ENCODE measurements at places on chromosomes 12 and 14.

DNA sequence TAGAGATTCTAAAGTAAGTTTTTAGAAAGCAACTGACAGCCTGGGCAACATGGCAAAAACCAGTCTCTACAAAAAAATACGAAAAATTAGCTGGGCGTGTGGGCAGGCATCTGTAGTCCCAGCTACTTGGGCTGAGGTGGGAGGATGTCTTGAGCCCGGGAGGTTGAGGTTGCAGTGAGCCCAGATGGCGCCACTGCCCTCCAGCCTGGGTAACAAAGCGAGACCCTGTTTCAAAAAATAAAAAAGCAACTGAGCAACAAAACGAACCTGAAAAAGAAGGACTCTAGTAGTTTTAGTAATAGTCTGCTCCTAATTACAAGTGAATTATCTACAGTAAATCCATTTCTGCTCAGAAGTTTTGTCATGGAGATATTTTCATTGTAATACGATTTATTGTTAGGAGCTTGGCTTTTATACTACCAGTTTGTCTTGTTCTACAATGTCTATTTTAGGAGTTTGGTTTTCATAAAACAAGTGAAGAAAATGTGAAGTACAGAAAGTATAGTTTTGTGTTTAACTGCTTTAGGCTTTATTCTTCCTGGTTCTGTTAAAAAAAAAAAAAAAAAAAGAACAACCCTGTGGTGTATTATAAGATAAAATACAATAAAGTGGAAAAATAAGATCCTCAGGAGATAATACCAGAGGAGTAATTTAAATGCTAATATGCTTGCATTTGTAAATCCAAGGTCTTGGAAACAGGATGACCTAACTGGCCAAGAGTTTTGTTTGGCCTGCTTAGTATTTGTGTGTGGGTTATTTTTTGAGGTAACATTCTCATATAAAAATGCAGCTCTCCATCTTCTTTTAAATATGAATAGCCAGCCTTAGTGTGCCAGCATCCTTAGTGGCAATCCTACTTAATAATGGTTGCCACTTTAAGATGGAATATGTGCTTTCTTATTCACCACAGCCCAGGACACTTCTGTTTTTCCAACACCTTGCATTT, 2.8 kb downstream of the TMX1 start:
- no peak for DNase-seq

GRCh38 chr12:78797196-78797931, 67.2 kb upstream of the SYT1 start:
- DNase-seq, result no peak

GRCh38 chr12:70796989-70797388, 123.5 kb downstream of the PTPRR start:
- no peak for DNase-seq

DNA sequence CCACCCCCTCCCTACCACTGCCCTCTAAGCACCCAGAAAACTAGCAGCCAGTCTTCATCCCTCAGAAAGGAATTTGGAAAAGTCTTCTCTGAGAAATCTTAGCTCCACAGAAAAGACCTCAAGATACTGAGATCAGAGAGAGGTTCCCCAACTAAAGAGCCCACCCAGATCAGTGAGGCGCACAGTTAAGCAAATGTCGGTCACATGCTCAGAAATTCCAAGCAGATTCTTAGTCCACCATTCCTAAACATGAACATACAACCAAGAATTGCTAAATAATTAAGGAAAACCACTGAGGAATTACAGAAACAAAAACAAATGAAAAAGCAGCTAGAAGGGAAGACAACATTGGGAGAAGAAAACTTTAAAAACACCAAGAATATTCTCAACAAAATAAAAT, 32.3 kb downstream of the MED13L start:
- DNase-seq, result no peak

DNA sequence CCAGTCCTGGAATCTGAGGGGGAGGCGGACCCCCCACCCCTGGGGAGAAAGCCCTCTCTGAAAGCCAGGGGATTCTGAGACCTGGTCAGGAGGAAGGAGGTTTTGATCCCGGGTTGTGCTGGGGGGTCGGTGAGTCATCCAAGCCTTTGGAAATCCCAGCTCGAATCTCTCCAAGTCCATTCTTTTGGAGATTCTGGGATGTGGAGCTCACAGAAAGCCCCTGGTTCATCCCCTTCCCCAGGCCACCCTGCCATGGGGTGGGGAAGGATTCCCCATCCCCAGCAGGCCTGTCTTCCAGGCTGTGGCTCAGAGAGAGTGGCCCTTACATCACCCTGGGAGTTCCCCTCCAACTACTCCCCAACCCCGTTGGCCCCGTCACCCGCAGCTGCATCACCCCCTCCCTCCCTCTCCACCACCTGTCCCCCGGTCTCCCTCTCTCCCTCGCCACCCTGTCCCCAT, 14.3 kb downstream of the EXOC3L4 start:
- DNase-seq, result no peak

- no peak for DNase-seq
Observed at GRCh38 chr12:23921099-23921856, 28.2 kb downstream of the SOX5 start.

DNA sequence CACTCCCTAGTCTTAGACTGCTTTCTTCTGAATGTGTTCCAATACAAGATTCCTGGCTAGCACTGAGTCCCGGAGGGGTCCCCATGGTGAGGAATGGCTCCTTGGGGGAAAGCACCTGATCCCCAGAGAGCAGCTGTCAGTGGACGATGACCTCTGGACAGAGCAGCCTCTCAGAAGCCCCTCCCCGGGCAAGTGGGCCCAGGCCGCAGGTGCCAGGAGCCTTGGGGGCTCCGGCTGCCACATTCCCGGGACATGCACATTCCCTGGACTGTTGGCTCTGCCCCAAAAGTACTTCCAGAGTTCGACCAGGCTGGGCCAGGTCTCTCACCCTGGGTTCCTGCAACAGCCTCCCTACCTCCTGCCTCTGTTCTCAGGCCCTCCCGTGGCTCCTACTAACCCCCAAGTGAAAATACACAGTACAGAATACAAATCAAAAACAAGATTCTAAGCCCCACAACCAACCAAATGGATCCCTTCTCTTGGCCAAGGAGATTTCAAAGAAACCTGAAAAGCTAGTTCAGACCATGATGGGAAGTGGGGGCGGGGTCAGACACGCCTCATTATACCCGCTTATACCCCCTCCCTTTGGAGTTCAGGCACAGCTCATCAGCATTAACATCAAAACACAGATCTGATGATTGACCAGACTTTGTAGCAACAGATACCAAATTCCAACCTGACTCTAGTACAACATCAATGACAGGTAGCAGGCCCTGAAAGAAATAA, 23.3 kb upstream of the BTBD6 start:
- DNase-seq, result no peak

DNA sequence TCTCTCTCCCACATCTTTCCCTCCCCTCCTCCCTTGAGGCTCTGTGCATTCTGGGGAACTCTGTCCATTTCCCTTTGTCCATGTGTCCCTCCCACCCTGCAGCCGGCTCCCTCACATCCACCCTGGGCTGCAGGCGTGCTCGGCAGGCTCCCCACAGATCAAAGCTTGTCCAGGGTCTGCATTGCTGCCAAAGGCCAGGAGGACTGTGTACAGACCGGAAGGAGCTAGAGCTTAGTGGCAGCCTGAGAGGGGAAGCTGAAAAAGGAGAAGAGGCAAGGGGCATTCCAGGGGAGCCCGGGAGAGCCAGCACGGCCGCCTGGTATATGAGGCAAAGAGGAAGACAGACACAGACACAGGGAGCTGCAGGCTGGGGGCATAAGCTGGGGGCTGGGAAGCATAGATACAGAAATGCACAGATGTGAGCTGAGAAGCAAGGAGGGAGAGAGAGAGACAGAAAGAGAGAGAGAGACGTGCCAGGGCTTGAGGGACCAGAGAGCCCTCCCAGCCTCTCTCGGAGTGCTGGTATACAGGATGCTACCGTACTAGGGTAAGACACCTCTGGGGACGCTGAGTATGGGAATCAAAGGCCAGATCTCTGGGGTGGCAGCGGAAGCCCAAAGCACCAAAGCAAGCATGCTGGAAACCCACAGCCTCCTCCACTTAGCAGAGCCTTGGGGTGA, 3.3 kb downstream of the CD4 start:
- DNase-seq, result no peak

DNA sequence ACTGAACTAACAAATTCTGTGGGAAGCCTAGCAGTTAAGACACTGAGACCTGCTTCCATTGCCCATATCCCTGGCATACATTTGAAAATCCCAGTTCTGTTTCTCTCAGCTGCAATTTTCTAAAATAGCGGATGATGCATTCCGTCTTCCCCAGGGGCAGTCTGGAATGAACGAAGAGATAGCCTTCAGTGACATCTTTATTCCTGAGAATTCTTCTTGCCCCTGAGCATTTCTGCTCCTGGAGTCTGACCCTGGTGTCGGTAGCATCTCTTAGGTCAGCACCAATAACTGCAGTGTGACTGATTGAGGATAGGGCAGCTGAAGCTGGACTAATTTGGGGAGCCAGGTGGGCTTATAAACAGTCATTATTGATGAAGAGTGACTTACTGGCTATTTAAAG, 552.5 kb downstream of the DIO2 start:
- DNase-seq, result no peak

- DNase-seq, result no peak
Observed at GRCh38 chr12:127677537-127678131, 589.3 kb upstream of the TMEM132C start.

DNA sequence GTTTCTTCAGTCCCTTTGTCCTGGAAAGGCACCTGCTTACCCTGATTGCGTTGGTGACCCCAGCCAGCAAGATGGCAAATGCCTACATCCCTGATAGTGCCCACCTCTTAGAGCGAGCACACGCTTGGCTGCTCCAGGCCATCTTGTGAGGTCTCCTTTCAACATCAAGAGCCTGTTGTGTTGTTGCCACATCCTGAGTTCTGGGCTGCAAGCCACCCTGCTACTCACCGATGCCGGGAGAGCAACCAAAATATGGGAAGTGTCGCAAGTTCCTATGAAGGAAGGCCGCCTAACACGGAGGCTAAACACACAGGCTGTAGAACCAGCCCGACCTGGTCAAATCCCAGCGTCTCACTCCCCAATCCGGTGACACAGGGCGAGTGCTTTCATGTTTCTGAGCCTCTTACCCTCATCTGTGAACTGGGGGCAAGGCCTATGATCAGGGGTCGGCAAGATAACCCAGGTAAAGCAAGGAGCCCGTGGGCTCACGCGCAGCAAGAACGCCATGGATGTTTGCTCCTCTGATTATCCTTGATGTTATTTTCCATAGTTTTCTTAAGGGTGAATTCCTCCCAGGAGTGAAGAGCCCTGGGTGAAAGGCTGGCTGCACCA, 98.4 kb downstream of the LGMN start:
- peak; percentile 27 for DNase-seq

DNA sequence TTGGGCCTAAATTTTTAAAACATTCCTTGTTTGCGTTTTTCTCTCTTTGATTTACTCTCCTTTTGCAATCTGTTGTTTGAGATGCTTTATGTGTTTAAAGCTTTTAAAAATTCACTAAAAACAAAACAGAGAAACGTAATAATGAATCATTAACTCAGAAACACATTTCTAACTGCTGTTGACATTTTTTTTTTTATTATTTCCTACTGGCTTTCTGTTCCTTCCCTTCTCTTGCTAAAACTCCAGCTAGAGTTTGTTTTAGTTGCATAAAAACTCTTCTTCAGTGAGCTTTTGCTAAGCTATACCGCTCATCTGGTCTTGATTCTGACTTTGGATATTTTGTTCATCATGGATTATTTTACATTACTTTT, 29.0 kb upstream of the SRGAP1 start:
- DNase-seq, result no peak

DNA sequence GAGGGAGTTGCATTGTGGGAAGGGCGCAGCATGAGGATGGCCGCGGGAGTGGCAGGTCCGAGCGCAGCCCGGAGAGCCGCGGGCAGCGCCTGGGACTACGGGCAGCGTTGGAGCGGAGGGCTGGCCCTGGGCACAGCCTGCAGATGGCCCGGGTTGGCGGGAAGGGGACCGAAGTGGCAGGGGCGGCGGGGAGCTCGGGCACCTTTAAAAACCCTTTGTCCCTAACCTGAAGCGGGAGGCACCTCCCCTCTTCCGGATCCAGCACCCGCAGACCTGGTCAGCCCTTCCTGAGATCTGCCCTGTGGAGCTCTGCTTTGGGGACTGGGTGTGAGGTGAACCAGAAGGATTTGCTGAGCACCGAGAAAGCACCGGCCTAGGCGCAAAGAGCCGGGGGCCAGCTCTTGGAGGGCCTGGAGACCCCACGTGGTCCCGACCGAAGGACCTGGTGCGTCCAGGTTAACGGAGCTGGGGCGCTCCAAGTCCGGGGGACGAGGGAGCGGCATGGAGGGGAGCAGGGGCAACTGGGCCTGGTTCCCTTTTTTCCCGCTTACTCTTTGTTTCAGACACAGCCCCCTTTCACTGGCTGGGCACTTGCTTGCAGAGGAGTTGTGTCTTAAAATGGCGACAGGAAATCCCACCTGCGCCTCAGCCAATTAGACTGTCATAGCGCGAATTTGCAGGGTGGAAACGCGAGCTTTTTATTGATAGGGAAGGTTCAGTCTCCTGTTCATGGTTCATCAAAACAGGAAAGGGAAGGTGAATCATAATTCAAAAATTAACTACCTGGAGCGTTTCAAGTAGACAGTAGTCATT, 792 bp upstream of the SLC38A1 start:
- DNase-seq, result no peak

DNA sequence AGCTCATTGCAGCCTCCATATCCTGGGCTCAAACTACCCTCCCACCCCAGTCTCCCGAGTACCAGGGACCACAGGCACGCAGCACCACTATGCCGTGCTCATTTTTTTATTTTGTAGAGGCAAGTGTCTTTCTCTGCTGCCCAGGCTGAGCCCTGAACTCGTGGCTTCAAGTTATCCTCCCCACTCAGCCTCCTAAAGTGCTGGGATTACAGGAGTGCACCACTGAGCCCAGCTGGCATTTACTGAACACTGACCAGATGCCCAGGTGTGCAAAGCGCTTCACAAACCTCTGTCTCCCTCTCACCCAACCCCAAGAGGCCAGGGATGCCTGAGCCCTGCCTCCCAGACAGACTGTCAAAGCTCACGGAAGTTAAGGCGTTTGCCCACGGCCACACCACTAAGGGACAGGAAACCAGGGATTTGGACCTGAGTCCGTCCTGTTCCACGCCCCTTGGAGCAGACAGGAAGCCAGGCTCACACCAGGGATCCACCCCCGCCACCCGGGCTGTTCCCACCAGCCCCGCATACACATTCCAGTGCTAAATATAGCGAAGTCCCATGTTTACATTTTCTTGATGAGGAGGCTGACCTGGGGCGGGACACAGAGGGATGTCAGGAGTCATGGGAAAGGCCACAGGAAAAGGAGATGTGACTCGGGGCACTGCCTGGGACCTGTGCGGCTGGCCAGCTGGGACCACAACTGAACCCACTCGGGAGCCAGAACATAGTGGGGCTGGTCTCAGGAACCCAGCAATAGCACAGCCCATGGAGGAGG, 51.2 kb downstream of the TESC start:
- no peak for DNase-seq

GRCh38 chr12:80602455-80602854, 105.0 kb upstream of the MYF6 start:
- no peak for DNase-seq

- no peak for DNase-seq
Observed at GRCh38 chr14:69667938-69668335, 56.5 kb downstream of the SUSD6 start.

GRCh38 chr12:2513141-2514037, 281.4 kb upstream of the FKBP4 start:
- DNase-seq, result no peak

All from esophagus squamous epithelium (tissue), 5 donors.